ENCODE measurements at places on chromosomes 3 and 15.

DNA sequence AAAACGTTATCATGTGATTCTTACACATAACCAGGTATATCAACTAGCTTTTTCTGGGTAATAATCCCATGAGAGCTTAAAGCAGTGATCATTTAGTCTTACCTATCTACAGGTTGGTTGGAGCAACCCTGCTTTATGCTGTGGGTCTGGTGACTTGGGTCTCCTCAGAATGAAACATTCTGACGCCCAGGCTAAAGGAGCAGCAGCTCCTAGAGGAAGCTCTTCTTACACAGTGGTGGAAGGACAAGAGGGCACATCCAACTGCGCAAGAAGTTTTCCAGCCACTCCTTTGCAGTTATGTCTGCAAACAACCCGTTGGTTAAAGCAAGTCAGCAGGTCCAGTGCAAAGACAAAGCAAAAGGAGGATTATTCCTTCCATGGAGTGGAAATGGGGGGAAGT, 377.5 kb downstream of the EDEM1 start:
- no peak for DNase-seq

- DNase-seq: no peak
Observed at GRCh38 chr15:53129121-53129904, 339.2 kb upstream of the ONECUT1 start.

DNA sequence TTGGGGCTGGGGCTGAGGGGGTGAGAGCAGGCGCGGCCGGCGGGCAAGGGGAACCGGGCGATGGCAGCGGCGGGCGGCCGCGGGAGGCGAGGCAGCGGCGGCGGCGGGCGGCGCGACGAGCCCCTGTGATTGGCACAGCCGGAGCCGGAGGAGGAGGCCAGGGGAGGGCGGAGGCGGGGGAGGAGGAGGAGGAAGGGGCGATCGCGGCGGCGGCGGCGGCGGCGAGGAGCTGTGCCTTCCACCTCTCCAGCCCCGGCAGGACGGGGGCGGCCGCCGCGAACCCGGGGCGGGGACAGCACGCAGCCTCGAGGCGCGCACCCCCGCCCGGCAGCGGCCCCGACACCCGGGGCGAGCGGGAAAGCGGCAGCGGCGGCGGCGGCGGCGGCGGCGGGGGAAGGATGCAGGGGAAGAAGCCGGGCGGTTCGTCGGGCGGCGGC, at the start of gene SLCO3A1:
Gene SLCO3A1, plus strand, starts transcription at position 198 of the 437 bp plus-strand sequence.
- DNase-seq: peak; percentile 21

- no peak for DNase-seq
Observed at GRCh38 chr3:99895131-99895696, 77.6 kb downstream of the CMSS1 start.

- no peak for DNase-seq
Observed at GRCh38 chr15:68598171-68599152, 19.7 kb downstream of the CORO2B start.

DNA sequence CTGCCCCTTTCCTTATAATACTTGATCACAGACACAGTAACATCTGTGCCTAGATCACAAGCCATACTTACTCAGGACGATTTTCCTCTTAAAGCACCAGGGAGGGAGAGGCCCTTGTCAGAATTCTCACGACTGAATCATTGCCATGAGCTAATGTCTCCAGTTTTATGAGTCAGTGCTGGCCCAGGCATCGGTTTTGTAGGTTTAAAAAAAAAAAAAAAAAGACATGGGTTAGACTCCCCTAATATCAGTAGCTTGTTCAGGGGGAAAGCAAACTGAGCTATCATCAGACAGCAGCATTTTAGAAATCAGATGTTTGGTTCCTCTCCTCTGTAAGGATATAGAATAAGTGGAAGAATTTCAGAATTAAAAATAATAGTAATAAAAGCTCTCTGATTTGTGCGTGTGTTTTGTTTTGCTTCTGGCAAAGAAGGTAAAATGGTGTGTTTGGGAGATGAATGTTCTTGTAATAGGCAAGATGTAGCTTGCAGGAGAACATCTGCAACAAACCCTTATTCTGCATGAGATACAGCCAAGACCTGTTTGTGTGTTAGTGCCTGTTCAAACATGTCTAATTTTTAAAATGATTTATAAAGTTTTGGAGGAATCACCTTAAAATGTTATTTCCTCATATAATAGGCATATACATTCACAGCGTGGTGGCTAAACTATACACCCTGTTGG, 193.6 kb downstream of the TP63 start:
- DNase-seq: peak; percentile 78

- DNase-seq: no peak
Observed at GRCh38 chr15:51443282-51443914, 101.9 kb downstream of the GLDN start.

GRCh38 chr3:74537164-74537563, 77.3 kb downstream of the CNTN3 start:
- DNase-seq: peak; percentile 77

- no peak for DNase-seq
Observed at GRCh38 chr15:42523331-42523730, 25.3 kb downstream of the LRRC57 start.

DNA sequence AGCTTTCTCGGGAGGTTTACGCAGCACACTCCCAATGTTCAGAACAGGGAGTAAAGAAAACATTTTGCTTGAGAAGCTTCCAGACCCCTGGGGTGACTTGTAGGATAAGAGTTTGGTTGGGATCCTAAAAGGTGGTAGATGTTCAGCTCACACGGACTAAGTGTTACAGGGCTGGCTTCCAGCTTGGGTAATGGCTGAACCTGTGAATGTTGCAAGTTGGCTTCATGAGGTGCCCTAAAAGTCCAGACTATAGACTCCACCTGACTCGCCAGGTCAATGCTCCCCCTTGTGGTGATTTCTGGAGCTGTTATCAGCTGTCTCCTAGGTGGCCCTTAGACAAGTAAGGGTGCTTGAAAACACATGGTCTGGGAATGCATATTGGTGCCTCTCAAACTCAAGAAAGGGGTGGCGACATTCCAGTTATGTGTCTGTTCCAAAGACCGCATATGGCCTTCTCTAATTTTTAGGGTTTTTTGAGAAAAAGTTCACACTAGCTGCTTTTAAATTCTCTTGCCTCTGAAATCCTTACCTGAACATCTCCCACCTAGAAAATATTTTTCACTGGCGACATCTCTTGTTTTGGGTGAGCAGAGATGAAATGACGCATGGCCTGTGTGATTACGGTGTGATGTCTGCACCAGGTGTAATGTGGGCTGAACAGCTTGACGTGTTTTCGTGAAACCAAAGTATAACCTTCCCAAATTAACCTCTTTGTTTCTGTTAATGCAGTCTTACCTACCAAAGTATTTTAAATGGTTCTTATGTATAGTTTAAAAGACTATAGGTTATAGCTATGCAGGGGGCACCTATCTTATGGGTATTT, 175.7 kb upstream of the KBTBD8 start:
- peak; percentile 28 for DNase-seq

Measured in fibroblast of skin of left quadriceps (primary cell).